Activated CD4-positive, alpha-beta T cell treated with anti-CD3 and anti-CD28 coated beads, Interleukin-2, amount 10 ng/mL, durations not matched to agents 24 days and 14 days (primary cell): ENCODE measurements at places on chromosomes 3 and 15. TPM values are rescaled to one million over a fixed set of nuclear protein-coding genes. Genes with fewer than 3 reads are reported as not detected.

KBTBD13 gene
- not detected in 2 replicates for total RNA-seq

GRCh38 chr3:541062-541801 is 344.7 kb downstream of the CHL1 start:
- H3K36me3 ChIP-seq: no peaks in the 10 kb centered on the region
- H3K4me3 ChIP-seq: no peak overlapping the region
- no peaks in the 10 kb centered on the region for H3K4me1 ChIP-seq
- H3K27ac ChIP-seq: no peak overlapping the region
- no peak for DNase-seq

- no peak overlapping the region for H3K4me3 ChIP-seq
- no peak for DNase-seq
Observed at GRCh38 chr15:100832149-100832942, 47.3 kb upstream of the ALDH1A3 start.

DNA sequence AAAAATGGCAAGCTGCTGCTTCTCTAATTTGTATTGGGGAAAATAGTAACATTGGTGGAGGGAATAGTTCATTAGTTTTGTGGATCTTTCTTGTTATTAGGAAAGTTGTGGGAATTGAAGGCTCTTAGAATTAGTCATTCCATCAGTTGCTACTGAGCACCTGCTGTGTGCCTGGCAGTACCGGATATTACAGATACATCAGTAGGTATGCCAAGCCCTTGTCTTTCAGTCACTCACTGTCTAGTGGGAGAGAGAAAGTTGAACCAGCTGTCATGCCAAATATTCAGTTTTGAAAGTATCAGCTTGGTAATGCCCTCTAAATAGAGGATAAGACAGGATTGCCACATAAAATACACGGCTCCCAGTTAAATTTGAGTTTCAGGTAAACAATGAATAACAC is 32.5 kb downstream of the IGSF10 start:
- H3K4me1 ChIP-seq: no peaks in the 10 kb centered on the region
- no peaks in the 10 kb centered on the region for H3K36me3 ChIP-seq
- H3K27me3 ChIP-seq: peaks cover 2% of the 10 kb centered on the region
- H3K4me3 ChIP-seq: no peak overlapping the region

IL12A gene
- total RNA-seq: 0.21 and 0.59 TPM in 2 replicates

GREM1 gene
- total RNA-seq: not detected in 2 replicates

- peaks cover 11% of the 10 kb centered on the region for H3K27me3 ChIP-seq
- no peak for DNase-seq
- H3K36me3 ChIP-seq: no peaks in the 10 kb centered on the region
- no peaks in the 10 kb centered on the region for H3K4me1 ChIP-seq
- H3K4me3 ChIP-seq: no peak overlapping the region
- H3K27ac ChIP-seq: no peak overlapping the region
Observed at GRCh38 chr15:69559440-69560190, 107.0 kb downstream of the RPLP1 start.

GRCh38 chr15:76328958-76329357 is 7.6 kb upstream of the ISL2 start:
- no peak overlapping the region for H3K4me3 ChIP-seq
- no peak for DNase-seq
- no peak overlapping the region for H3K27ac ChIP-seq

- no peak overlapping the region for H3K4me3 ChIP-seq
- no peak overlapping the region for H3K27ac ChIP-seq
- peaks cover 10% of the 10 kb centered on the region for H3K27me3 ChIP-seq
- H3K36me3 ChIP-seq: no peaks in the 10 kb centered on the region
- H3K4me1 ChIP-seq: no peaks in the 10 kb centered on the region
Observed at GRCh38 chr15:93997071-93997658, 234.2 kb upstream of the MCTP2 start.

- peak; percentile 72 for DNase-seq
- H3K4me3 ChIP-seq: no peak overlapping the region
- peaks cover 8% of the 10 kb centered on the region for H3K4me1 ChIP-seq
- H3K27me3 ChIP-seq: peaks cover 8% of the 10 kb centered on the region
- no peaks in the 10 kb centered on the region for H3K36me3 ChIP-seq
Observed at GRCh38 chr3:38834110-38834509, 18.1 kb upstream of the SCN10A start.

DNA sequence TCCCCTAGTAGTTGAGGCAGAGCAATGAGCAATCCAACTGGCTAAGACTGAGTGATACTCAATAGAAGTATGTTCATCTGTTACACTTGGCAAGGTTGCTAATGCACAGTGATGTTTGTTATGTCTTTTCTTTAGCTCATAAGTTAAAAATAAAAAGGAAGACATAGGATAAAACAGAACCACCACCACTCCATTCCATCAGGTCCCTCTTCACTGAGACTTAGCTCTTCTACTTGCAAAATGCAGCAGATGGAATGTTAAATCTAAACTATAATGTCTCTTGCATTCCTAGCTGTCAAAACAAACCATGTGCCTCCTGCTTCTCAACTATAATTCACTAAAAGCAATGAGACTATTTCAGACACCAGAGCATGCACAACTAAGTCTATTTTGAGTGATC is 265.6 kb upstream of the UBE2E2 start:
- H3K36me3 ChIP-seq: no peaks in the 10 kb centered on the region
- H3K27me3 ChIP-seq: no peaks in the 10 kb centered on the region
- H3K4me3 ChIP-seq: no peak overlapping the region
- no peaks in the 10 kb centered on the region for H3K4me1 ChIP-seq

ACKR4 gene
- total RNA-seq: 0.26 and 0.58 TPM in 2 replicates

- peak; percentile 59 for DNase-seq
- no peak overlapping the region for H3K27ac ChIP-seq
- peaks cover 12% of the 10 kb centered on the region for H3K36me3 ChIP-seq
- peaks cover 16% of the 10 kb centered on the region for H3K4me1 ChIP-seq
- no peak overlapping the region for H3K4me3 ChIP-seq
Observed at GRCh38 chr3:172289583-172289982, 158.7 kb downstream of the GHSR start.

GRCh38 chr15:70254311-70254869 is 156.7 kb upstream of the TLE3 start:
- peaks cover 29% of the 10 kb centered on the region for H3K4me1 ChIP-seq
- no peaks in the 10 kb centered on the region for H3K36me3 ChIP-seq
- peaks cover 42% of the 10 kb centered on the region for H3K27me3 ChIP-seq
- no peak overlapping the region for H3K27ac ChIP-seq
- no peak for DNase-seq

- DNase-seq: no peak
- H3K27me3 ChIP-seq: no peaks in the 10 kb centered on the region
- peak overlapping the region; percentile 35 for H3K4me3 ChIP-seq
- no peaks in the 10 kb centered on the region for H3K4me1 ChIP-seq
- peaks cover 34% of the 10 kb centered on the region for H3K36me3 ChIP-seq
- H3K27ac ChIP-seq: no peak overlapping the region
Observed at GRCh38 chr15:39976291-39977274, 42.7 kb downstream of the EIF2AK4 start.

GOLGA8J gene
- not detected in 2 replicates for total RNA-seq

DNA sequence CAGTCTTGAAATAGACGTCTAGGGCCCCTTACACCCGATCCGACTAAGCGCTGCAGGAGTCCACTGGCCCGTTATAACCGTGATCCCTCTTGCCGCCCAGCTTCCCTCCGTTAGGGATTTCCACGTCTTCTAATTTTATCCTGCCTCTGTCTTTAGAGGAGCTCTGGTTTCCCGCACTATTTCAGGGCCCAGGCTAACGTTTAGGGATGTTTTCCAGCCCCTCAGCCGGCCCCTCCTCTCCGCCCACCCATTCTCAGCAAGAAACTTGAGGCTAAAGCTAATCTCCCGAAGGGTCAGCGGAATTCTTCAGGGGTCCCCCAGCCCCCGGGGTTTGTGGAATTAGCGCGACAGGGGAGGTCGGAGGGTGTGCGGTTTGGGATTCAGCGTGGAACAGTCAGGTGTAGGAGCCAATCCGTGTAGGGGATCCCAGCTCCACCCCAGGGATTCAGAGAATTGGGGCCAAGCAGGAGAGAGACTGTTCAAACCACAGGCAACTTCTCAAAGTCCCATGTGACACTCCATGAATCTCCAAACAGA is 1.6 kb downstream of the PTX3 start:
- peaks cover 1% of the 10 kb centered on the region for H3K36me3 ChIP-seq
- H3K4me3 ChIP-seq: peak overlapping the region; percentile 54
- no peak overlapping the region for H3K27ac ChIP-seq
- H3K27me3 ChIP-seq: peaks cover 47% of the 10 kb centered on the region
- DNase-seq: no peak

LTK gene
- total RNA-seq: not detected in 2 replicates

UPK1B gene
- total RNA-seq: not detected in 2 replicates

GRCh38 chr3:89042236-89042835 is 65.1 kb upstream of the EPHA3 start:
- H3K4me1 ChIP-seq: no peaks in the 10 kb centered on the region
- no peak for DNase-seq
- H3K4me3 ChIP-seq: no peak overlapping the region

- H3K36me3 ChIP-seq: peaks cover 24% of the 10 kb centered on the region
- peak overlapping the region; percentile 88 for H3K4me3 ChIP-seq
- no peak for DNase-seq
- H3K4me1 ChIP-seq: peaks cover 32% of the 10 kb centered on the region
- peak overlapping the region; percentile 34 for H3K27ac ChIP-seq
Observed at GRCh38 chr3:50319894-50320625, 2.5 kb downstream of the HYAL2 start.

CTXND1 gene
- not detected in 2 replicates for total RNA-seq

DNA sequence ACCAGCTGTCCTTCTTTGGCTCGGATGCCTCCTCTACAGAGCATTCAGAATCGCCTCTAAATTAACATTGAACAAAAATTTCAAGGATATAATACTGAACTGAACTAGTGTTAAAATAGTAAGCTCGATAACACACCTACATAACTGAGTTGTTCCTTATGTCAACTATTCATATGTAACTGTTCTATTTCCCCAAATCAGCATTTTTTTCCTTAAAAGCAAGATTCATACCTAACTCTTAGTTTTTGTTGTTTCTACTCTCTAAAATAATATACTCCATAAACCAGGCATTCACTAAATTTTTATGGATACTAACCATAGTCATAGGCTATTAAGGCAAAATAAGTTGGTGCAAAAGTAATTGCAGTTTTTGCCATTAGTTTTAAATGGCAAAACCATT is 32.7 kb upstream of the OSTN start:
- DNase-seq: no peak
- no peaks in the 10 kb centered on the region for H3K4me1 ChIP-seq
- no peaks in the 10 kb centered on the region for H3K27me3 ChIP-seq
- no peak overlapping the region for H3K27ac ChIP-seq
- no peak overlapping the region for H3K4me3 ChIP-seq

RPL39L gene
- 10.4 and 11.7 TPM in 2 replicates for total RNA-seq

- no peak overlapping the region for H3K27ac ChIP-seq
- DNase-seq: no peak
- no peaks in the 10 kb centered on the region for H3K27me3 ChIP-seq
- H3K4me1 ChIP-seq: no peaks in the 10 kb centered on the region
- H3K4me3 ChIP-seq: no peak overlapping the region
- peaks cover 5% of the 10 kb centered on the region for H3K36me3 ChIP-seq
Observed at GRCh38 chr3:105496343-105496742, 129.6 kb downstream of the ALCAM start.

DOCK3 gene
- 1.7 and 1.8 TPM in 2 replicates for total RNA-seq

ROBO1 gene
- total RNA-seq: 0.05 and 0.21 TPM in 2 replicates

GRCh38 chr3:133979553-133979952 is 50.2 kb downstream of the SLCO2A1 start:
- H3K36me3 ChIP-seq: no peaks in the 10 kb centered on the region
- no peak overlapping the region for H3K27ac ChIP-seq
- no peak overlapping the region for H3K4me3 ChIP-seq
- no peaks in the 10 kb centered on the region for H3K4me1 ChIP-seq
- peaks cover 8% of the 10 kb centered on the region for H3K27me3 ChIP-seq

DNA sequence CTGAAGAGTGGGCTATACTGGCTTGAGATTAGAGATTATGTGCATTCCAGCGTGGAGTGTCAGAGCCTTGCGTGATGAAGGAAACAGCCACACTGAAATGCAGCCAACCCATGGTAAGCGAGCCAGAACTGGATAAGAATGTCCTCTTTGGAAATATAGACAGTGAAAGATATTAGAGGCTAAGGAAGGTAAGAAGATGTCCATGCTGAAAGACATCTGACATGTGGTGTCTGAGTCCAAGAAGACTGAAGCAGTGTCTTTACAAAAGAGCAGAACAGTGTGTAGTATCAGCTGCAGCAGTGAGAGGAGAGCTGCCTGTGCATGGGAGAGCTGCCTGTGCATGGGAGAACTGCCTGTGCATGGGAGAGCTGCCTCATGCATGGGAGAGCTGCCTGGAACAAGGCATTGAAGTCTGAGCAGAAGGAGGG is 672.2 kb downstream of the DIPK2A start:
- no peak overlapping the region for H3K27ac ChIP-seq
- no peaks in the 10 kb centered on the region for H3K27me3 ChIP-seq
- no peaks in the 10 kb centered on the region for H3K4me1 ChIP-seq
- H3K36me3 ChIP-seq: no peaks in the 10 kb centered on the region
- no peak for DNase-seq

DNA sequence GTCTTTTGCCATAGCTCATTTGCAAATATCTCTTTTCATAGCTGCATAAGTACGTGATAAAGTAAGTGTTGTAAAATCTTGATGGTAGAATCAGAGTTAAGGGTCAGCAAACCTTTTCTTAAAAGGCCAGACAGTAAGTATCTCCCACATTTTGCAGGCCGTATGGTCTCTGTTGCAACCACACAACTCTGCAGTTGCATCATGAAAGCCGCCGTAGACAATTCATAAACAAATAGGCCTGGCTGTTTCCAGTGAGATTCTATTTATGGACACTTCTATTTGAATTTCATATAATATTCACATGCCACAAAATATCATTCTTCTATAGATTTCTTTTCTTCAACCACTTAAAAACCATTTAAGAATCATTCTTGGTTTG is 248.5 kb downstream of the TLE3 start:
- H3K27ac ChIP-seq: no peak overlapping the region
- no peaks in the 10 kb centered on the region for H3K36me3 ChIP-seq
- no peak for DNase-seq
- H3K4me1 ChIP-seq: peaks cover 5% of the 10 kb centered on the region

DNA sequence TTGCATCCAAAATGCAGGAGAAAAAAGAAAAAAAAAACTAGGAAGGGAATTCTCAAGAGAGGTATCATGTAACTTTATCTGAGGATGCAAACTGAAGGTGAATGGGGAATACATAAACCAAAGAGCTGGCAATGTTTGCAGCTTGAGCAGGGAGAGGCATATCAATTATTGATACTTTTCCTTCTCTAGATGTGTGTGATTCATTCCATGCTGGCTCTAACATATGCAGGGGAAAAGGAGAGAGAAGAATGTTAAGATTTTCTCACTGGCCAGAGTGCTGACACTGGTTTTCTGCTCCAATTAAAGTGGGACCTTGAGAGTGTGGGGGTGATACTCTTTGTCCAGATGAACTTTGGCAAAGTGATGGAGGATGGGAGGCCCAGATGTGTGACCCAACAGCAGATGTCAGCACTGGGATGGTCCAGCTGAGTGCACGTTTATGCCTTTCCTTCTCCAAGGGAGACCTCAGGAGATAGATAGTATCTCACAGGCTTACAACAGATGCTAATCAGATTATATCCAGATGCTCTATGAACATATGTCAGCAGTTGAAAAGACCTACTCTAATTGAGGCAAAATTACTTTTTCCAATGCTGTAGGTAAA is 50.0 kb upstream of the PSMD6 start:
- H3K36me3 ChIP-seq: no peaks in the 10 kb centered on the region
- H3K4me3 ChIP-seq: no peak overlapping the region
- DNase-seq: no peak
- H3K27ac ChIP-seq: no peak overlapping the region
- no peaks in the 10 kb centered on the region for H3K4me1 ChIP-seq
